ENCODE measurements at places on chromosomes 7 and 10.

DNA sequence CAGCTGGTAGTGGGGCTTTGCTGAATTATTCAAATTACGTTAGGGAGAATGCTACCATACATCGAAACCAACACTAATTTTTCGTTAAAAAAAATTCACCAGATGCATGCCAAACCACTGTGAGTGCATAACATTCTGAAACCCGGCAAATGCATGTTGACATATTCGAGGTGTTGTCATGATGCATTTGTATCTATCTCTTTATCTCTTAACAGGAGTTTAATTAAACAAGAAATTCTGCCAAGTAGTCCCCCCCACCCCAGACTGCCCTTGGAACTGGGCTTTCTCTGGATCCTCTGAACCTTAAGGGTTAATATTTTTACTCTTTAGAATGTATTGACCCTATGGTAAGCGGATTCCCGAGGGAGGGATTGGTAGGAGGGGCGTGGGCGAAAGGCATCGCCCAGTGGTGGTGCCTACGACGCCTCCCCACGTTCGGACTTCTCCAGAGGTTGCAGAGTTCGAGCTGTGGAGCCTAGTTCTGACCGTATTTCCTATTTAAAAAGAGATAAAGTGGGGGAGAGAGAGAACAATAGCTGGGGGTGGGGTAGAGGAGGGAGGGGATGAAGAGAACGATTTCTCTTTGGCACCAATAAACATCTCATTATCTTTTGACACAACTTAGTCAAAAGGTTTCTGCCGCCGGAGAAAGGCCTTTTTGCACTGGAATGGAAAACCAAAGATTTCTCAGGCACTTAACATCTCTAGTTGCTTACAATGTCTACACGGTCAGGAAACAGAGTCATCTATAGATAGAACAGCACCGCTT lies 7.2 kb downstream of the DLX6 start:
- DNase-seq = no peak

DNA sequence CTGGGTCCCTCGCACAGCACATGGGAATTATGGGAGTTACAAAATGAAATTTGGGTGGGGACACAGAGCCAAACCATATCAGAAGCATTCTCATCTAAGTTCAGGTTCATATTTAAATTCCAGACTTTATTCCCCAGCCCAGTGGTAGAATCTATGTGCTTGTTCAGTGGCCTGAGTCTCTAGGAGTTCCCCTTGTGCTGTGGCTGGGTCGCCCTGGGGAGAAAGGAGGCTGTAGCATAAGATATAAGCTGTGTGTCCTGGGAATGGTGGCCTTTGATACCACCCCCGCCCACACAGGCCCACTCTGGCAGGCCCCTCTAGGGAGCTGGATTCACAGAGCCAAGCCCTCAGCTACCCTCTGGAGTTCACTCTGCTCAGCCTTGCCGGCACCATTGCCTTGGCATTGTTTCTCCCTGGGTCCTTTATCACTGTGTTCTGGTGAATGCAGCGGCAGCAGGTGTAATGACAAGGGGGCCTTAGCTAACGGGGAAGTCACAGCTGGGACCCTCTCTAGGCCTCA lies 64.2 kb downstream of the MINDY4 start:
- DNase-seq = no peak

- no peak for DNase-seq
Observed at GRCh38 chr7:7966141-7966734, 2.4 kb upstream of the GLCCI1 start.

DNA sequence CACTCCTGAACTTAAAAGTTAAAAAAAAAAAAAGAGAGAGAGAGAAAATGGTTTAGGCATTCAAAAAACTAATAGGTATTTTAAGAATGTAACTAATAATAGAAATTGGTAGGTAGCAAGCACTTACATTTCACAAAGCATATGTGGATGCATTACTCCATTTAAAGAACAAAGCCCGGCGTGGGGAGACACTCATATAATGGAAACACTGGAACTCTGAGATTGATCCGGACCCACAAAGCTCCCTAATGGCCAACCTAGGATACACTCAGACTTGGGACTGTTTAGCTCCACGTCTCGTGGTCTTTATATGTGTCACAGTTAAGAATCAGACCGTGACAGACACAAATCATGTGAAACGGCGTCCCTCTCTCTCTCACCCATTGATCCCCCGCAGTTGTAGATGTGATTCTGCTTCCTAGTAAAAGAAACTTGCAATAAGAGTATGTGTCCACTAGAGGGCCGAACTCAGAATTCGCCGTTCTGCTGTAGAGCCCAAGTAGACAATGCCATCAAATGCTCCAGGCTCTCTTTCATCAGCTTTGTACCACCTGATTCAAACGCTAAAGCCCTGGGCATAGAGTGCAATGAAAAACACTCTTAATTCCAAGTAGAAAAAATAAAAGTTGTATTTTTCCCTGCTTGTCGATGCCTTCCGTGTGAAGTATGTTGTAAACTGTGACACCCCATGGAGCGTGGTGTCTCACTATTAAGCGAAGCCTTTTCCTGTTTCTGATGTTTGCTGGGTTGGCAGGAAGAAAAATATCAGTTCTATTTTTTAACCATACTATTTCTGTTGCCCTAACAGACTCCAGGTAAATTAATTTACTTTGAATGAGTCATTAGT lies 429.0 kb upstream of the MTPN start:
- peak; percentile 67 for DNase-seq

- no peak for DNase-seq
Observed at GRCh38 chr10:15197276-15197675, 28.8 kb upstream of the NMT2 start.

DNA sequence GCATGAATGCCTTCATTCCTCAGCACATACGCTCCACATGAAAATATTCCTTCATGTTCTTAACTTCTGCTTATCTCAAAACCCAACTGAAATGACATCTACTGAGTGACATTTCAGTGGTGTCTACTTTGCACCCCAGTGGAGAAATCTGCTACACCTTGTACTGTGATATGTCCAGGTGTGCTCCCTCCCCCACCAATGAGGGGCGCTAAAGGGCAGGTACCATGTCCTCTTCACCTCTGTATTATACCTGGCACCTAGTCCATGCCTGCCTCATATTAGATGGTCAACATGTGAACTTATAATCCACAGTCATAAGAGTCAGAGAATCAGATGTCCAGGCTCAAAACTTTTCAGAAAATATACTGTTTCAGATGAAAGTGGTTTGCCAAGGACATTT lies 2.1 kb downstream of the PAXIP1 start:
- DNase-seq = peak; percentile 27

- no peak for DNase-seq
Observed at GRCh38 chr7:138257459-138258196, 181.4 kb downstream of the AKR1D1 start.

DNA sequence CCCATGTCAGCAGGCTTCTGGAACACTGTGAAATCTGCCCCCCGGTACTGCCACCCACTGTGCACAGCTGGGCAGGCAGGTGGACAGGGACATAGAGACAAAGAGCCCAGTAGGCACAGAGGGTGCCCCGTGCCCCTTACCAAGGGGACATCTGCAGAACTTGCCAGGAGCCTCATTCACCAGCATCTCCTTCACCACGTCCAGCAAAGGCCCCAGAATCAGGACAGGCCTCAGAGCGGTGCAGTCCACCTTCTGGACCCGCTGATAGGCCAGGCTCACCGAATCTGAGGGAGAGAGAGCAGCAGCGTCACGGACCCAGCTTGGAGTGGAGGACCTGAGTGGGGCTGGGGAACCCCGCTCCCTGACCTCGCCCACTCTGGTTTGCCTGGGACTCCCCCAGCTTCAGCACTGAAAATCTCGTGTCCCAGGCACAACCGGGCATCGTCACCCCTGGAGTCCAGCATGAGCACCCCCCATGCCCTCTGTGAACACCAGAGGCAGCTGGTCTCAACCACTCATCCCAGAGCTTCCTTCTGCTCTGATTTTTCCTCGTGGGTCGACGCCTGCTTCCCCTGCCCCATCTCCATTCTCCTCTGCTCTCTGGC lies 130.1 kb downstream of the DLG5 start:
- DNase-seq = no peak

- no peak for DNase-seq
Observed at GRCh38 chr7:93941945-93942344, 20.4 kb downstream of the GNG11 start.

DNA sequence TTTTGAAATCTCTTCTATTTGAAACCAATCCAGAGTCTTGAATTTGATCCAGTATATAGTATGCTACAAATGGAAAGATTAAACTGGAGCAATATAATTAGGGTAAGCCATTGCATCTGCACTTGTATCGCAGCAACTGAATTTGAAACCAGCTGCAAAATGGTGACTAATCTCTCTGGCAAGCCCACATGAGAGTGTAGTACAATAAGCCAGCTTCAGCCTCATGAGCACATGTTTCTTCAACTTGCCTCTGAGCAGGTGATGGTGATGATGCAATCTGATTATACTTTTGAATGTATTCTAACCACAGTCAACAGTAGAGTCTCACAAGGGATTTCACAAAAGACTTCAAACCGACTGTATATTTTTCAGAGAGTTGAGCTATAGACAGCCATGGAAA lies 829 bp upstream of the RPA3 start:
- peak; percentile 90 for DNase-seq

- DNase-seq = no peak
Observed at GRCh38 chr10:73506491-73506890, 10.7 kb upstream of the PPP3CB start.

GRCh38 chr10:50469778-50470193 lies 154.0 kb downstream of the SGMS1 start:
- DNase-seq = no peak

DNA sequence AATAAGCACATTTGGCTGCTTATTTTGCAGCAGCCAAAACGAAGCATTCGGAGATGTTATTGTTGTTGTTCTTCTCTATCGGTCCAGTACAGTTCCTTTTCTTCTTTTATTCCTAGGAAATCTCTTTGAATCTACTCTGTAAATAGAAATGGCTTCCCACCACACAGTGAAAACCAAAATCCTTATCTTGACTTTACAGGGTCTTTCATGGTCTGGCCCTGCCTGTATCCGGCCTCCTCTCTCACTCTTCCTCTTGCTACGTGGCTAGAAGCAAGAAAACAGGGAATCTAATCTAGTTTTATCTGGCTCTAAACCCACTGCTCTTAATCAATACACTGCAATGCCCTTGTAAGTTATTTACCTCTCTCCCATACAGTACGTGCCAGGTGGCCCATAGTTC lies 926.0 kb upstream of the C7orf33 start:
- no peak for DNase-seq

Measured in SW480 (cell line).